ENCODE measurements at places on chromosomes 4 and X.
A peak's percentile ranks its signal among the peaks of the same experiment; 100 is the strongest.

- DNase-seq, result no peak
These were observed 55.4 kb downstream of the NPNT start for GRCh38 chr4:105950701-105951100.

DNA sequence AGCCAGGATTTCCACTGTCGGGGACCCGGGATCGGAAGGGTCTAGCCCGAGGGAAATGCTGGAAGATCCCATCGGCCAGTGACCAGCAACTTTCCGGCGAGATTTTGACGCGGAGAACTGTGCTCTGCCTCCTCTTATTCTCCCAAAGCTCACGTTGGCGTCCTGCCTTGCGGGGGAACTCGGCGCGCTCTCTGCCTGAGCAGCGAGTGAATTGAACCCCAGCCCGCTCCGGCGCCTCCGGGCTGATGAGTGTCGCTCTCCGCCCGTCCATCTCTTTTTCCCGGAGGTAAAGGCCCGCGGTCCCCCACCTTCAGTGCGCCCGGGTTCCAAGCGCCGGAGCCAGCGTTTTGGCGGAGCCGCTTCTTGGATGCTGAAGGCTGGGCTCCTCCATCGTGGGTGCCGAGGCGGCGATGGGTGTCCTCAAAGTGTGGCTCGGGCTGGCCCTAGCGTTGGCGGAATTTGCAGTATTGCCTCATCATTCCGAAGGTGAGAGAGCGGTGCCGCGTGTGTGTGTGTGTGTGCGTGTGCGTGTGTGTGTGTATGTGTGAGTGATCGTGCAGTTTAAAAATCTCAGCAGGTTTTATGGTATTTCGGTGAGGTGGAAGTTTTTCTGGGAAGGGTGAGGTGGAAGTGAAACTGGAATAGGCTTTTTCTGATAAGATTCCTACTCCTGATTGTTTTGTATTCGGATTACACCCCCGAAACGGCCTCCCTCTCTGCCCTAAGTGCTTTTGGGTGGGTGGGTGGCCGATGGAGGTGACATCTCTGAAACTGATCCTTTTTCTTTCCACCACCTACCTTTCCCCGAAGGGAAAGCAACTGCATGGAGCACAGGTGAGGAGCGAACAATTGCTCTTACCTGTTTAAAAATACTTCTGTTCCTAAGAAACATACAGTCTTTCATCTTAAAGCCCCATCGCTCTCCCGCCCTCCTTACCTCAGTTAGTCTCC is 752 bp downstream of the FRAS1 start:
- DNase-seq, result peak; percentile 22

- DNase-seq, result no peak
These were observed 27.8 kb upstream of the BMP2K start for GRCh38 chr4:78748381-78748780.

- no peak for DNase-seq
These were observed 40.5 kb upstream of the LRBA start for GRCh38 chr4:151055539-151055938.

- DNase-seq, result no peak
These were observed 97.0 kb upstream of the CCSER1 start for GRCh38 chr4:90030202-90030601.

GRCh38 chr4:140637836-140638235 is 69.1 kb upstream of the UCP1 start:
- DNase-seq, result peak; percentile 65

GRCh38 chr4:82629238-82630000 is 67.6 kb upstream of the TMEM150C start:
- no peak for DNase-seq

- DNase-seq, result no peak
These were observed 1.9 kb downstream of the MYL5 start for GRCh38 chr4:675980-676870.

DNA sequence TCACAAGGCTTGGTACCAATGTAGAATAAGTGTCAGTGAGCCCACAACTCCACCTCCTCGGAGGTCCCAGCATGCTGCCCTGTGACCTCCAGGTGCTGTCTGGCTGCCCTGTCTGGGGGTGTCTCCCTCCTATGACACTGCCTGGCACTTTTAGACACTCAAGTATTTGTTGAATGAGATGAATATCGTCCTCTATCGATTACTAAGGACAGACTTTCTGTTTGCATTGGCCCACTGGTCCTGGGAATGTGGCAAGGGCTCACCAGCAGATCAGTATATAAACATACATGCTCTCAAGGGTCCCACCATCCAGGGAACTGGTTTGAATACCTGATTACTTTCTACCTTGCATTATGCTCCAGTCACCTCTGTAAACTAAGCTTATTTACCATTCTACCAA is 333.0 kb downstream of the NR3C2 start:
- DNase-seq, result no peak

DNA sequence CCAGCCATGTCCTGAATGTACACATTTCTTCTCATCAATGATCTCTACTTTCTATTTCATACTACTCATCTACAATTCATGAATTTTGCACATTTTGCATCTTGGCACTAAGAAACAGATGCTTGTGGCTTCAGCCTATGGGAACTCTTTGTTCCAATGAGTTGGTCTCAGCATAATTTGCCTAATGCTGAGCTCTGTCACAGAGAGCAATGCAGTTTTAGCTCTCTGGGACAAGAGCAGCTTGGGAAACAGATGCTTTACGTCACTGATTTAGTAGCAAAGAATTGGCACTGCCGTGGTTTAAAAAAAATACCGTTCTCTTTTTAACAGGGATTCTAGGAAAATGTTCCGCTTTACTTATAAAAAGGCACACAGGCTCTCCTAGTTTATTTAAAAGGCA is 162.4 kb downstream of the WDFY3 start:
- DNase-seq, result no peak

DNA sequence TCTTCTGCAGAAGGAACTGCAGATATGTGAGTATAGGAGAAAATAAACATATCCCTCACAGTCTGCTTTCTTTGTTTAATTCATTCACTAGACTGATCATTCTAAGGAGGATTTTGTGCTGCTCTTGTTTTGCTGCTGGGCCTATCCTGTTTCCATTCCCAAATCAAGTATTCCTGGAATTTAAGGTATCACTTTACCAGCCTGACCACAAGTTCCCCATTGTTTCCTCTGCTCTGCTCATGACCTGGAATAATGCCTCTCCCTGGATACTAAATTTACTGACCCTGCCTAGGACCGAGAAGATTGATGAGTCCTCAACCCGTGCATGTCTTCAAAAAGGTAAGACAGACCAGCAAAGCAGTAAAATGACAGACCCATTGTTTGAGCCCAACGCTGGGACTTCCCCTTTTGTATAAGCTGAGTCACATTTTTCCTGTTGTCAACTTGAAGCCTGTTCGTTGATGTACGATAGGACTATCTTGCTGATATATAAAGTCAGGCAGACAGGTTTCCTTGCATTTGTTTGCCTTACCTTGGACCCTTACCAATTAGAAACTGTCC is 85.5 kb upstream of the TET2 start:
- peak; percentile 45 for DNase-seq

DNA sequence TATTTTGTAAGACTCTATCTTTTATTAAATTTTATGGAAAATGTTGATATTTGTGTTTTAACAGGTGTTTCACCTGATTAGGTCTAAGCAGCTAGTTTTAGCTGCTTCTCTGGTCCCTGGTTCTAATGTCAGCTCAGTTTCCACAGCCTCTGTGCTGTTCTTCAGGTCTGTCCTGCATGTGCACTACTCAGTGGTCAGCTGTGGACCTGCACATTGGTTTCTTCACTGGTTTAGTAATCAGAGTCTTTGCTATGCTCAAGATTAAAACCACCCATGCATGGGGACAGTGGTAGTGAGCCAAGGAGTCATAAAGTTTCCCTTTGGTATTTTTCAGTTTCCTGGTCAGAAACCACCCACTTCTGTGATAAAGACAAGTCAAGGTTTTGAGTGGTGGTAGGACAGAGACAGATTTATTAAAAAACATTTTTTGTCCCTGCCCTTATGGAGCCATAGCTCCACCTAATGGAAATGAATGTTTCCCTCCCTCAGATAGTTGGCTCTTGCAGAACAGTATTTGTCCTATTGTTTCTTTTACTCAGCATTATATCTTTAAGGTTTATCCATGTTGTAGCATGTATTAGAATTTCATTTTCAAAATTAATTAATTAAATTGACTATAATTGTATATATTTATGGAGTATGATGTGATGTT is 36.8 kb upstream of the VBP1 start:
- DNase-seq, result no peak

- peak; percentile 4 for DNase-seq
These were observed 45.0 kb upstream of the NKX1-1 start for GRCh38 chr4:1451106-1451751.

- DNase-seq, result no peak
These were observed 92.9 kb downstream of the FNIP2 start for GRCh38 chr4:158861766-158862165.

DNA sequence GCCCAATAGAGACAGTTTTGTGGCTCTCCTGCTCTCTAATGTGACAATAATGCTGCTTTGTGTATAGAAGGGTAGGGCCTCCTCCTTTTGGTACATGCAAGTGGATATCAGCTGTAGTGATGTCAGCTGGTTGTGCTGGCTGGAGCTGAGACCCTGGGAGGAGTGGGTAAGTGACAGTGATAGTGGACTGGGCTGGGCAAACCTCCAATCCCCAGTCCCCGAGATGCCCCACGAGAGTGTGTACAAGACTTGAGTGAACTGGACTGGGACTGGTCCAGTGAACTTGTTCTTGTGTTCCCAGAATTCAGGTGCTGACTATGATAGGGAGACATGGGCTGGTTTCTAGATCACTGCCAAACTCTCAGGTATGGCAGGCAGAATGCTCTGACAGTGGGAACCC is 583.6 kb upstream of the PCDH10 start:
- no peak for DNase-seq

DNA sequence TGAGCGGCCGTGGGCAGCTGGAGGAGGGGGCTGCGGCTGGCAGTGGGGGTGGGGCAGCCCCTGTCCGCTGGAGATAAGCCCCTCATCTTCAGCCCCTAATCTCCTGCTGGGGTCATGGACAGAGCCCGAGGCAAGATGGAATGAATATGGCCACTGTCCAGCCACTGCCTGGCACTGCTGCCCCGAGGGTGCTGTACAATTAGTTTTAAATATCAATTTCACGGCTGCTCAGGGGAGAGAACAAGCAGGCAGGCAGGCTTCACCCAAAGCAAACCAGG is 64.1 kb upstream of the NKX1-1 start:
- DNase-seq, result no peak

DNA sequence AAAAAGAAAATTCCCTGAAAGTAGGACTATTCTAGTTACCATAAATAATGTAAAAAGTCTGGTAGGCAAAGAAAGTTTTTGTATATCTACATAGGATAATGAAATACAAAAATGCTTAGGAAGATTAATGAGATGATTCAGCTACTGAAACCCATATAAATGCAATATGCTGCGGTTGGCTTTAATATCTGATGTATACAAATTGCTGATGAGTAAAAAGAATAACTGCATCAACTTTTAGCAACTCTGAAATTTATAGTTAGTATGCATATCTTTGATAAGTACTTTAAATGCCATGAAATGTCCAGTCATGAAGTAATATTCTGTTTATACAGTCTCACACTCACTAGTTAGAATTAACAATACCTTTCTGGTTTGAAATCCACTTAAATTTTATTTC is 404.8 kb downstream of the TLL1 start:
- DNase-seq, result no peak

GRCh38 chrX:19805046-19805690 is 82.2 kb downstream of the SH3KBP1 start:
- no peak for DNase-seq

GRCh38 chr4:90069151-90069550 is 58.0 kb upstream of the CCSER1 start:
- no peak for DNase-seq

- no peak for DNase-seq
These were observed 132.6 kb downstream of the IL15 start for GRCh38 chr4:141768954-141769353.

DNA sequence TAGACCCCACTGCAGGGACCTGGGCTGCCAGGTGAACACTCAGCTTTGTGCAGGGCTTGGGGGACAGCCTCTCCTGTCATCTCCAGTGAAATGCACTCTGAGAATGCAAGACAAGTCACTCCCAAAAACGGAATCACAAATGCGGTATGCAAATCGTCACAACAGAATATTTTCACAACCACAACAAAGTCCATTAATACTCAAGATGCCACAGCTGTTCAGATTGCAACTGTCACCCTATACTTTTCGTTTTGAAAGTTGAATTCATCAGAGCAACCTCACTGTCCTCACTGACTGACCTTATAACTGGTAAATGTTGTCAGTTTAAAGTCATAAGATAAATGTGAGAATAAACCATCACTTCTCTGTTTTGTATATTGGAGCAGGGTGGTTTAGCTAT is 16.6 kb downstream of the JAKMIP1 start:
- DNase-seq, result no peak

DNA sequence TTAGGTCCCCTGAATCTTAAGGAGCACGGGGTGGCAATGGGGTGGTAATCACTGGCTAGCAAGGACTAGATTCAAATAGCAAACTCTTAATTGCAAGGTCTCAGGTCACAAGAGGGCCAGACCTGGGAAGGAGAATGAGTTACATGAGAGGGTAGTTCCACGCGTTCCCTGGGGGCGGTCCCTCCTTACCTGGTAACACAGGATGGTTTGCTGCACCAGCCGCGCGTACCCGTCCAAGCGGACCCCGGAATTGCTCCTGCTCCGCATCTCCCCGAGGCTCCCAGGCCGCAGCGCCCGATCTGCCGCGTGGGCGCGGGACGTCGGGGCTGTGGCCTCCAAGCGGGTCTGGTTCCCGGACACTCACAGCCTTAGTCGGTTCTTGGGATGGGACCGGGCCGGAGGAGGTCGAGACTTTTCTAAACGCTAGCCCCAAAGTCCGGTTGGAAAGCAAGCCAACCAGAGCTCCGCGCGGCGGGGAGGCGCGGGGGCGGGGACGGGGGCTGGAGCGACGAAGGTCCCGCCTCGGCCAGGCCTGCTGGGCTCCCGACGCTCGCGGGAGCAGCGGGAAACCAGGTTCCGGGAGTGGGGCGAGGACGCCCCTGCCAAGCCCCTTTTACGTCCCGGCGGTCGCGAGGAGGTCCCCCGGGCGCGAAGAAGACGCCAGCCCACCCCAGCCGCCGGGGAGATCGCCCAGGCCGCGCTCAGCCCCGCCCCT is at the start of gene PHKA2:
Gene PHKA2 (minus strand): TSS at position 449 of the 715 bp plus-strand sequence. CDS start 182 bp downstream, at position 267.
- DNase-seq, result peak; percentile 67

GRCh38 chrX:78979789-78980464 is 34.7 kb downstream of the P2RY10 start:
- DNase-seq, result no peak

- DNase-seq, result peak; percentile 6
These were observed 145.0 kb downstream of the RTL3 start for GRCh38 chrX:78513971-78514738.

- DNase-seq, result peak; percentile 86
These were observed at the start of gene NHS for GRCh38 chrX:17374619-17375366. Gene NHS (plus strand): TSS chrX:17375200. CDS start chrX:17375758, 558 bp downstream.

DNA sequence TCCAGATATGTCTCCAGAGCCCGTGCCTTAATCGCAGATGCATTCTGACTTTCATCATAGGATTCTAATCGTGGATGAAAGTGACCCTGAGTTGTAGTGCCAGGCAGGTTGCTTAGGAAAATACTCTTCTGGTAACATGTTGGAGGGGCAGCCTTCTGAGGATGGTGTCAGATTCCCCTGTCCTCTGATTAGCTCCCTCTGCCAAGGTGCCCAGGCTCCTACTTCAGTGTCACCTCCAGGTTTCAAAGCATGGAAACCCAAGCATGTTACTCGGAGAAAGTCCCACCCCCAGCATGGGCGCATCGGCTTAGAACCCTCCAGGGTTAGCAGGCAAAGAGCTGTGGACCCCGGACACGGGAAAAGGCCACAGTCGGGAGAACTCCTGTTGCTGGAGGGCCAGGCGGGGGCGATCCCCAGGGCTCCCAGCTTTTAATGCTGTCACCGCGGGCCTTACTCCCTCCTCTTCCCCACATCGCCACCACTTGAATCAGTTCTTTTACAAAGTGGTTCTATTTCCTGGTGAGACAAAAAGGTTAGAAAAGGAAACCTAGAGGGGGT is 44.5 kb downstream of the TRIM2 start:
- DNase-seq, result no peak

All from iPS-NIHi11 (cell line).